ENCODE measurements at places on chromosomes 13 and 19. TPM values are rescaled to one million over a fixed set of nuclear protein-coding genes. Genes with fewer than 3 reads are reported as not detected.

Gene PRX
- 1.6 TPM for total RNA-seq

- DNase-seq = no peak
Observed at GRCh38 chr13:52195401-52195837, 36.0 kb upstream of the NEK3 start.

Gene SERP2
- total RNA-seq = 1.9 TPM

GRCh38 chr19:57016491-57016890, 103.3 kb upstream of the USP29 start:
- DNase-seq = peak; percentile 20

DNA sequence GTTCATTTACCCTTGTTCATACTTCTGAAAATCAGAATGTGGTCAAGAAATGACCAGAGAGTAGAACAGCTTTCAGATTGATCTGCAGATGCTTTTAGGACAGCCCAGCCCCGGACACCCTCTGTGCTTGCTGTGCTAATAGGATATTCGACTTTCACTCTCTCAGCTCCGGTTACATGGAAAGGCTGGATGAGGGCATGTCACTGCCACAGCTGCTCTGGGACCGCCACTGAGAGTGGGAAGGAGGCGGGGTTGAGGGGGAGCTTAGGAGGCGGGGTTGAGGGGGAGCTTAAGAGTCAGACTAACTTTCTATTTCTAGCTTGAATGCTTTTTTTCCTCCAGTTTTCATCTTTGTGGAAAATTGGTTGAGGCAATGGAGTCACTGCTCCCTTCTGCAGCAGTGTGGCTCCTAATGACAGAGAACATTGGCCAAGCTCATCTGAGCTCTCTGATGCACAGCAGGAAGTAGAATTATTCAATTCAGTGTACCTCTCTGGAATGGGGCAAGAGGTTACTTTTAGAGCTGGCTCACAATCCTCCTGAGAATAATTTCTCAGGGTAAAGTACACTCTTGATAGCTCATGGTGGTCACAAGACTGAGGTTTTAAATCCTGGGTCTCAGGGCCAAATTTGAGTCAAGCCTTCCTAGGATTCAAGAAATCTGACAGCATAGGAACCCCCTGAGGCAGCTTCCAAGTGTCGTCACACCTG, 74.6 kb upstream of the NPAS1 start:
- peak; percentile 61 for DNase-seq

GRCh38 chr13:59542303-59542702, 621.4 kb downstream of the DIAPH3 start:
- DNase-seq = no peak

GRCh38 chr19:6693056-6693471, 23.1 kb upstream of the TNFSF14 start:
- DNase-seq = no peak

DNA sequence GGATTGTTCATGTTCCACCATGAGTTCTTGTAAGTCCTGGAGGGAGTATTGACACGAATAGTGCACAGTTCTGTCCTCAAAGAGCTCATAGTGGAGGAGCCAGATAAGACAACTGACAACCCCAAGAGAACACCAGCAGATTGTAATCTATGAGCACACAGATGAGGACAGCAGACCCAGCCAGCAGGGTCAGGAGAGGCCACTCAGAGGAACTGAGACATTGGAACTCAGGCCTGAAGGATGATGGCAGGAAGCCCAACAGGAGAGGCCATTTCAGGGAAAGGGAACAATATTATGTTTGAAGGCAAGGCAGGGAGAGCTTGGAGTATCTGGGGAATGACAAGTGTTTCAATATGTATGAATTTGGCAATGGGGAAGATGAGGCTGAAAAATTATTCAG, 63.7 kb upstream of the IPO5 start:
- no peak for DNase-seq

DNA sequence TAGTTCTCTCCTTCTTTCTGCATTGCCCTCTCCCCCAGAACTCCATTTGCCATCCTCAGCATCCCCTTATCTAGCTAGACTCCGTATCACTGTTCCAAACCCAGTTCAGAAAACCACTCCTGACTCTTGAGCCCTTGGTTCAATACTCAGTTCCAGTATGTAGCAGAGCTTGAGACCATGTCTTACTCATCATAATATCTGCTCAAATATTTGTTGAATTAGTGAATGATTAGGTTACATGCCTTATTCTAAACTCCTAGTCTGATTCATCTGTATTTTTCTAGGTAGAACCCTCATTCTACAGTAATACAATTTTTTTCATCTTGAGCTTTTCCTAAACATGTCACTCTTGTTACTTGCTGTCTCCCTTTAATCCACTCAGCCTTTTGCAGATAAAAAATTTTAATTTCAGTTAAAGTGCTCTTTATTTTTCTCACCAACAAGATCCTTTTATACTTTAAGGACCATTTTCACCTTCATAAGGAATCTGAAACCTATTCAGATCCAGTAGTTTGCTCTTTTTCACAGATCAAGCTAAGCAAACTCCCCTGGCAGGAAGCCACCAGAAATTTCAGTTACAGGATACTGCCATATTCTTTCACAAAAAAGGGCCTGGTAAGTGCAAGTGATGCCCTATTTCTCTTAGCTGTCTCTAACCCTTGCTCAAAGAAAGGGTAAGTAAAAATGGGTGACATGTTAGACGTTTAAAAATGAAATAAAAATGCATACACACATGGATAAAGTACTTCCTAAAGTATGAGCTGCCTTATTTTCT, 23.1 kb upstream of the INTS6 start:
- DNase-seq = no peak

GRCh38 chr13:84088996-84089395, 206.7 kb upstream of the SLITRK1 start:
- DNase-seq = no peak

DNA sequence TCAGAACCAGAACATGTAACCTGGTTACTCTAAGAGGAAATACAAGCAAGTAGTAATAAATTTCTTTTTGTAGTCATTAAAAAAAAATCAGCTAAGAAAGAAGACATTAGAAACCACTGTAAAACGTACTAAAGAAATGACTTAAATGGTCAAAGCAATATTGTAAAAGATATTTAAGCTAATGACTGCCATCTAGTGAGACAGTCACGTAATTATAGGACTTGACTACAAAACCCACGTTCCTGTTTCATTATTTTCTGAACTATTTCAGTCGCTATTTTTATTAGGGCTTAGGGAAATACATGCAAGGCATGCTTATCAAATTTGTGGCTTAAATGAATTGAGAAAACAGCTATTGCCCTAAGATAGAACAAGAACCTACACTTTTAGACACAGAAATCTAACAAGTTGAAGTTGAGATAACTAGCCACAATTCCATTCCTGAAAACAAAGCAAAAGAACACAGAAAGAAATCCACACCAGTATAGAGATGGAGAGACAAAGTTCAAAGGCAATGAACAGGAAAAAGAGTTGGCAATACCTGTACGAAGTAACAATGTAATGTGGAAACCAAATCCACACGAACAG, 17.9 kb downstream of the ALG5 start:
- no peak for DNase-seq

GRCh38 chr13:67086260-67086659, 143.9 kb downstream of the PCDH9 start:
- DNase-seq = no peak

Gene SHISA2
- total RNA-seq = 100 TPM

Gene CBY2
- not detected for total RNA-seq

GRCh38 chr19:37706052-37706605, 13.4 kb downstream of the ZNF607 start:
- DNase-seq = no peak

GRCh38 chr13:103097366-103097928, 31.2 kb upstream of the SLC10A2 start:
- DNase-seq = no peak

Gene KANK3
- total RNA-seq = 0.40 TPM

Gene USPL1
- 17.5 TPM for total RNA-seq

DNA sequence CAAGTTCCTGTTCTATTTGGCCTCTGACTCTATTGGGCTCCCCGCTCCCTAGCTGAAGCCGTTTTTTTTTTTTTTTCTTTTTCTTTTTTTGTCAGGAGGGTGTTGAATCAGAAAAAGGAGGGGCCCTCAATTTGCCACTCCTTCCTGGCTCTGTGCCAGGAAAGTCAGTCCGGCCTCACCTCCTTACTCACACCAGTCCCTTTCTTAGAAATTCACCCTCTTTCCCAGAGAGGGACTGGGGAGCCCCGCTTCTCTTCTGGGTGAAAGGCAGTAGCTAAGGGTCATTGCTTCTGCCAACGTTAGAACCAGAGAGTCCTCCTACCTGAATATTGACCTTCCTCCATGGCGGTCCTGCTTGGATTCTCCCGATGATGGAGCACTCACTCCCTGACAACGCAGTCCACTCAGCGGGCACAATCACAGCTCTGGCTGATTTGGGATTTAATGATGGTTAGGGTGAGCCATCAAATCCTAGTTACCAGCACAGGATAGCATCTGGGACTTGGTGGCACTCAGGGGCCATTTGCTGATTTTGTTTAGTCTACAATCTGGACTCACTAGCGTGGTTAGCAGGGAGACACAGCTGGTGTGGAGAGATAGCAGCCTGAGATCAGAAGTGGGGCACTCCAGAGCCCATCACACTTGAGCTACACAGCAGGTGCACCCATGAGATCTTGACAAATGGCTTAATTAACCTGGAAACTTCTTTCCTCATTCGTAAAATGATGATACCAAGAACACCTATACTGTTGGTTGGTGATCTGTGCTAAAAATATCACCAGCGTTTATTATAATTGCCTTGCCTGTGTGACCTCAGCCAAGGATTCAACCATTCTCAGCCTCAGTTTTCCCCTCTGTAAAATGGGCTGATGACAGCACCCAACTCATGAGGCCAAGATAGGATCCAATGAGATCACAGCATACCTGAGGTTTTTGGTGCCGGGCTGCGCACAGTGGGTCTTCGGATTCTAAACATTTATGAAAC, 2.2 kb downstream of the FCER2 start:
- DNase-seq = peak; percentile 43

Gene CABP5
- total RNA-seq = not detected

DNA sequence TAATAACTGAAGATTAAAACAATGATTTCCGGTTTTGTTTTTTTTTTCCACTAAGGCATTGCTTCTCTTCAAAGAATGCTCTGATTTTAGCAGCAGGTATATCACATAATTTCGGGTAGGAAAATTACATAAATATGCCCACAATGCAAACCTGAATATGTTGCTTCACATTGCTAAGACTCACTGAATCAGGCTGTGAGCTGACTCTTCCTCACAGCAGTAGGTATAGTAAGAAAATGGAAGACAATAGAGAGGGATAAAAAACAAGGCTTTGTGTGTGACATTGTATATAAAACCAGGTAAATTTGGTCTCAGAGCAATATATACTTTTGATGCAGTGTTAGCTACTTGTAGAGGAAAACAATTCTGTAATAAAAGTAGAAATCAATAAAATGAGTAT, 1355.0 kb downstream of the OLFM4 start:
- DNase-seq = no peak

DNA sequence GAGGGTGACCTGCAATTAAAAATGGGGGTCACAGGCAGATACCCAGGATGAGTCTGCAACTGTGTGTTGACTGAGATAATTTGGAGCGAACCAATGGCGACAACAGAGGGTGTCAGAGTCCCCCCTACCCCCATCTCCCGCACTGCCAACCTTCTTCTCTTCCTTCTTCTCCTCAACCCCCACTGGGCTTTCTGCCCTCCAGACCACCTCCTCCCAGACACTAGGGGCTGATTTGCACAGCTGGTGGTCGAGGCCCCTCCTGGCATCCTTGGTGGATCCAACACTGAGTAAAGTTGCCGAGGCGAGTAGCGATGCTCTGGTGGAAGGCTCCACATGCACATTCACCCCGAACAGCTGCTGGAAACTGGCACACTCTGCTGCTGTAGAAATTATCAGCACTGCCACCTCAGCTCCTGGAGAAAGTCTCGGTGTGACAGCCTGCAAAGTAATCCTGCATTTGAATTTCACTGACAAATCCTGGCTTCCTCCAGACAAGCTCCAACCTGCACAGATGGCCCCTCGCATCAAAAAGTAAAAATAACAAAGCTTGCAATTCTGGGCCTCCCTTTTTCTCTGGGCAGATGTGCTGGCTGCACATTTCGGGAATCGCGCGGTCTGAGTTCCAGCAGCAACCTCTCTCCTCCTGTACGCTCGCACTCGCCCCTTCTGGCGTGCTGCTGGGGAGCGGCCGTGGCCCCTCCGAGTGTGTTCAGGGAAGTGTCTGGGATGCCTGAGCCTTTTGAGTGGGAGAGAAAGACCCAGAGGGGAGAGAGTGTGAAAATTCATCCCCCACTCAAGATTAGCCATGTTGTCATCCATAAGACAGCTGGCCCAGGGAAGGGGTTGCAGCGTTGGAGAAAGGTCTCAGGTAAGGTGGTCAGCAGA, 28.5 kb downstream of the CCNE1 start:
- DNase-seq = no peak

DNA sequence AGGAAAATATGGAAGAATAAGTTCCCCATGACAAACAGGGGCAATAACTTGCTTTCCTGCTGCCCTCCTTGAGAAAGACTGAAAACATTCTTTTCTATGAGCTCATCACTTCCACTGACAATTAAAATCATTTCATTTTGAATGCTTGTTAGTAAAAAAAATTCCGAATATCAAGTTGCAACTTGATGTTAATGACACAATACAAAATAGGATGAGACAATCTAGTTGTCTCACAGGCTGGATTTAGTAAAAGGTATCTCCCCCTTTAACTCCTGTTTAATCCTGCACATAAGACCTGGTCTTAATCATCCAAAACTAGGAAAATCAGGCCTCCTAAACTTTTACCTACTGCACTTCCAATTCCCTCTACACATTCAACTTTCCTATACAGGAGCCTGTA, 24.7 kb downstream of the IRS2 start:
- DNase-seq = no peak

Gene ZNF570
- 7.3 TPM for total RNA-seq

GRCh38 chr19:3725640-3726310, 17.6 kb downstream of the TJP3 start:
- no peak for DNase-seq

Gene C3
- total RNA-seq = 10.2 TPM

Gene SIAH3
- 0.12 TPM for total RNA-seq
